ENCODE measurements at places on chromosomes 13 and 19.

- DNase-seq, result no peak
These were observed 320.6 kb downstream of the GPC5 start for GRCh38 chr13:91719033-91719432.

DNA sequence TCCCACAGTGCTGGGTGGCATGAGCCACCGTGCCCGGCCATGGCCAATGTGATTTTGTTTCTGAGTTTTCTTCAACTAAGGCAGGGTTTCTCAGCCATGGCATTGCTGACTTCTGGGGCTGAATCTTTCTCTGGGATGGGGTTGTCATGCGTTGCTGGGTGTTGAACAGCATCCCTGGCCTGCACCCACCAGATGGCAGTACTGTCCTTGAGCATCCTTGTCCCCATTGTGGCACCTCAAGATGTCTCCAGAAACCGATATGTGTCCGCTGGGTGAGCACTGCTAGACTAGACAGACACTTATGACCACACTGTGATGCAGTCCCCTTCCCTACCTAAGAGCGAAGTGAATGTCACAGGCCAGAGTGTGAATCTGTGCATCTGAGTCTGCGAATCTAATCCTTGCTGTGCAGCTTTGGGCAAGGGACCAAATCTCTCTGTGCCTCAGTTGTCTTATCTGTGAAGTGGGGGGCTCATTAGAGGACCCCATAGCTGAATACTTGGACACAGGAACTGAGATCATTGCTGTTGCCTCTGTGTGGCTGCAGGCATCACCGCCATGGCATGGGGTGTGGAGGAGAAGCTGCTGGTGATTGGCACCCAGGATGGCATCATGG lies 50.3 kb upstream of the SIN3B start:
- peak; percentile 34 for DNase-seq

DNA sequence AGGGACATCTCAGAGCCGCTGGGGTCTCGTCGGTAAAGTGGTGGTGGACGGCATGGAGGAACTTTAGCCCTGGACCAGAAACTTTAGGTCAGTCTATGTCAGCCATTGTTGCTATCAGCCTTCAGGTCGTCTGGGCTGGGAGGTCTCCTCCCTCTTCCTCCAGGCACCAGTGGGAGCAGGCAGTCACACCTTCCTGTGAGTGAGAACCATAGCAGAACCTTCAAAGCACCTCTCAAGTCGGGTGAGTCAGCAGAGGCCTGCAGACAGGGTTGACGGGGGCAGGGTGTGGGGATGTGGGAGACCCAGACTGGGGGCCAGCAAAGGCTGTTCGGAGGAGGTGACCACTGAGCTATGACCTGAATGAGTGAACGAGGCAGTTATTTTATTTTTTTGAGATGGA lies 15.4 kb upstream of the SBNO2 start:
- DNase-seq, result no peak

DNA sequence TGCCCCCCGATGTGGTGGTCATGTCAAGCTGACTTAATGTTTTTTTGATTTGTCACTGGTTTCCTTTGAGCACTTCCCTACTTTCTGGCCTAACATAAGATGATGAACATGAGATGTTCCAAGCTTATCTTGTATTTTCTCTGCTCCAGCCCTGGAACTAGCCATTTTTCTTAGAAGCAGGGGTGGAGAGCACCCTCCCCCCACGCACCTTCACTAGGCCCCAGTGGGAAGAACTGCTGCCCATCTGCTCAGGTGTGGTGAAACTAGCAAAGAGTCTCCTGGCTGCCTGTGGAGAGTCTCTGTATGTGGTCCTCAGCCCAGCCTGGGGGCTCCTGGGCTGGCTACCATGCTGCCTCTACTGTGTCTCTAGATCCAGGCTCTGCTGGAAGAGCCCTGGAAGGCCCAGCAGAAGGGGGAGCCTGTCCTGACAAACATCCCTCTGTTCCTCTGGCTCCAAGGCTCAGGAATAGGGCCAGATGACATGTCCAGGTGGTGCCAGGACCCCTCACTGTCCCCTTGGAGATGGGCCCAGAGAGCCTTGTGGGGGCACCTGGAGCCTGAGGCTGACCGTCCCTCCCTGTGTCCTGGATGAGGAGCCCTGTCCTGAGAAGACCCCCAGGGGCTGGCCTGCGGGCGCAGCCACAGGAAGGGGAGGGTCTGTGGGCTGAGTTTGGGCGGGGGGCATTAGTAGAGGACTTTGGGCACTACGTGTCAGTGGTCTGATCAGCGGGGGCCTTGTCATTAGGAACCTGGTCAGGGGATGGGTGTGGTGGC lies 4.8 kb upstream of the ZNF14 start:
- DNase-seq, result no peak

GRCh38 chr19:41401483-41401882 lies 3.9 kb downstream of the BCKDHA start:
- DNase-seq, result no peak

DNA sequence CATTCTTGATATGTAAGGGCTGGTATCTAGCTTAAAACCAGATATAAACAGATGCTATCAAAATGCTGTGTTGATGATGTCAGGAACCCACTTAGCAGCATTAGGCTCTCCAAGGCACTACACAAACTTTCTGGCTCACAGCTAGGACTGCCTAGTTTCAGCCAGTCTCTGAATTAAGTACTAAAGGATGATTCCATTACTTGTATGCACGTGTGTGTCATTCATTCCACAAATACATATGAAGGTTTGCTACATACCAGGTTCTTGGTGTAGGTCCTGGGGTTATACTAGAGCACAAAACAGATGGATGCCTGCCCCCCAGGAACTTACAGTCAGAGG lies 151.5 kb downstream of the RGCC start:
- DNase-seq, result no peak

GRCh38 chr19:38073841-38074685 lies 150.0 kb downstream of the DPF1 start:
- no peak for DNase-seq

DNA sequence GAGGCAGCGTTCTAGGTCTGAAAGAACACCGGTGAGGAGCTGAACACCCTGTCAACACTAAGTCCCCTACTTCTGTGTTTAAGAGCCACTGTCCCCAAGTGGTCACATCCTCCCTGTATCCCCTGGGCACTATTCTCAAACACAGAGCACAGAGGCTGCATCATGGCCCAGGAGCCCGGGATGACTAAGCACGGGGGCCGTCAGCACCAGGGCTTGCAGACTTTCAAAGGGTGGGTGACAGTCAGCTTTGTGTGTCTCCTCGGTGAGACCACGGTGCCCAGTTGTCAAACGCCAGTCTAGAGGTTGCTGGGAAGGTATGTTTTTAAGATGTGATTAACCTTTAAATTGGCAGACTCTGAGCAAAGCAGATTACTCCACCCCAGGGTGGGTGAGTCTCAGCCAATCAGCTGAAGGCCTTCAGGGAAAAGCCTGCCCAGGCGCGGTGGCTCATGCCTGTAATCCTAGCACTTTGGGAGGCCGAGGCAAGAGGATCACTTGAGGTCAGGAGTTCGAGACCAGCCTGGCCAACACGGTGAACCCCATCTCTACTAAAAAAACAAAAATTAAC lies 8.0 kb downstream of the MAP2K2 start:
- no peak for DNase-seq

- DNase-seq, result no peak
These were observed 7.5 kb downstream of the RINL start for GRCh38 chr19:38870612-38871011.

DNA sequence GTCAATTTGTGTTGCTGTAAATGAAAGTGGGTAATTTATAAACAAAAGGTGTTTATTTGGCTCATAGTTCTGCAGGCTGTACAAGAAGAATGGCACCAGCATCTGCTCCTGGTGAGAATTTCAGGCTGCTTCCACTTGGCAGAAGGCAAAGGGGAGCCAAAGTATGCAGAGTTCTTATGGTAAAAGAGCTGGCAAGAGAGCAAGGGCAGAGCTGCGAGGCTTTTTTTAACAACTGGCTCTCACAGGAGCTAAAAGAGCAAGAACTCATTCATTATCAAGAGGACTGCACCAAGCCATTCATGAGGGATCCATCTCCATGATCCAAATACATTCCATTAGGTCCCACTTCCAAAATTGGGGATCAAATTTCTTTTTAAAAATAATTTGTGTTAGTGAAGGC lies 1712.7 kb downstream of the SLITRK5 start:
- no peak for DNase-seq

- DNase-seq, result peak; percentile 45
These were observed 26.5 kb downstream of the MPND start for GRCh38 chr19:4369888-4370260.

GRCh38 chr13:93959796-93960533 lies 519.5 kb downstream of the DCT start:
- DNase-seq, result no peak

DNA sequence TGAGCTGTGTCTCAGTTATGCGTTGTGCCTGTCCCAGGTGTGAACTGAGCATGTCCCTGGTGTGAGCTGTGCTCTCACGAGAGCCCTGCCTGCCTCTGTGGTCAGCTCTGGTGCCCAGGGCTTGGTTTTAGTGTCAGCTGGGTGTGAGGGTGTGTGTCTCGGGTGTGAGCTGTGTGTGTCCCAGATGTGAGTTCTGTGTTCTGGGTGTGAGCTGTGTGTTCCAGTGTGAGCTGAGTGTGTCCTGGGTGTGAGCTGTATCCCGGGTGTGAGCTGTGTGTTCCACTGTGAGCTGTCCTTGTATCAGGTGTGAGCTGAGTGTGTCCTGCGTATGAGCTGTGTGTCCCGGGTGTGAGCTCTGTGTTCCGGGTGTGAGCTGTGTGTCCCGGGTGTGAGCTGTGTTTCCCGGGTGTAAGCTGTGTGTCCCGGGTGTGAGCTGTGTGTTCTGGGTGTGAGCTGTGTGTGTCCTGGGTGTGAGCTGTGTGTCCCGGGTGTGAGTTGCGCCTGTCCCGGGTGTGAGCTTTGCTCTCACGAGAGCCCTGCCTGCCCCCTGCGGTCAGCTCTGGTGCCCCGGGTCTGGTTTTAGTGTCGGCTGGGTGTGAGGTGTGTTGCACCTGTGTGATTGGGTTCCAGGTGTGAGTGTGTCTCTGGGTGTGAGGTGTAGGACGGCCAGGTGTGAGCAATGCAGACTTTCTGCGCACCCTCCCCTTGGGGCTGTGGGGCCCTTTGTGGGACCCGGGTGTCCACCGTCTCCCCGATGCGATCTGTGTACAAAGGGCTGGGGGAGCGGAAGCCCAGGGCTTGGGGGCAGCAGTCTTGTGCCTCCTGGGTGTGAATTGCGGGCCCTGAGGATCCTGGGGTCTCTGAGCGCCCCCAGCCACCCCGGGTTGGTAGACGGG lies 7.1 kb upstream of the PEAK3 start:
- DNase-seq, result no peak

DNA sequence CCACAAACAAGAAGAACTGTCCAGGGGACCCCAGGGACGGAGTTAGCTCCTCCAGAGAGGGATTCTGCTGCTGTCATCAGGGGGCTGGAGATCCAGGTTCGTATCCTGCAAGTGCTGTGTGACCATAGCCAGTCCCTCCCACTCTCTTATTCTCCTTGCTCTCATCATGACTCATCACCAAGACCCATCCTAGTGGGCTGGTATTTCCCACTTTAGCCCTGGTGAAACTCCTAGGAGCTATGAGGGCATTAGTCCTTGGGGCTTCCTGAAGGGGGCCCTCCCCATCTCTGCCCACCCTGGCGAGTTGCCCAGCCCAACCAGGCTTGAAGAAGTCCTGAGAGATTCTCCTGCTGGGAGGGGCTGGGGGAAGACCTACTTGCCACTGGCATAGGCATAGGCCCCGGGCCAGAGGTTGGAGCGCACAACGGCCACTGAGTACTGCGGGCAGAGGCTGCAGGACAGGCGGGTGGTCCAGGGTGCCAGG lies 7.5 kb upstream of the DMWD start:
- no peak for DNase-seq

DNA sequence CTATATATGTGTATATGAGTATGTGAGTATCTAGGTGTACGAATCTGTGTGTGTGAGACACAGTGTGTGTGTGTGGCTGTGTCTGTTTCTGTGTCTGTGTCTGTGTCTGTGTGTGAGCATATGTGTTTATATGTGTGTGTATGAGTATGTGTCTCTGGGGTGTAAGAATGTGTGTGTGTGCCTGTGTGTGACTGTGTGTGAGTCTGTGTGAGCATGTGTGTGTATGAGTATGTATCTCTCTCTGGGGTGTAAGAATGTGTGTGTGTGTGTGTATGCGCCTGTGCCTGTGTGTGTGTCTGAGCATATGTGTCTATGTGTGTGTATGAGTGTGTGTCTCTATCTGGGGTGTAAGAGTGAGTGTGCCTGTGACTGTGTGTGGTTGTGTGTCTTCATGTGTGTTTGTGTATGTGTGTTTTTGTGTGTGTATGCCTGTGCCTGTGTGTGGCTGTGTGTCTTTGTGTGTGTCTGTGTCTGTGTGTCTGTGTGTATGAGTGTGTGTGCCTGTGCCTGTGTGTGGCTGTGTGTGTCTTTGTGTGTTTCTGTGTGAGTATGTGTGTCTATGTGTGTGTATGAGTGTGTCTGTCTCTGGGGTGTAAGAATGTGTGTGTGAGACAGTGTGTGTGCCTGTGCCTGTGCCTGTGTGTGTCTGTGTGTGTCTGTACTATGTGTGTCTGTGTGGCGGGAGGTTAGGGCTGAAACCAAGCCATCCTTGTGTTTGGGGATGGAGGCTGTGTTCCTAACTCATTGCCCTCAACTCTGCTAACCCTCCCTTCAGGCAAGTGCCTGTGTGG lies 11.2 kb downstream of the AXL start:
- DNase-seq, result no peak

GRCh38 chr19:48330012-48330681 lies 4.8 kb downstream of the EMP3 start:
- peak; percentile 87 for DNase-seq

GRCh38 chr19:29268103-29268502 lies 55.2 kb upstream of the UQCRFS1 start:
- no peak for DNase-seq

- no peak for DNase-seq
These were observed 16.9 kb downstream of the IFT88 start for GRCh38 chr13:20583803-20584293.

DNA sequence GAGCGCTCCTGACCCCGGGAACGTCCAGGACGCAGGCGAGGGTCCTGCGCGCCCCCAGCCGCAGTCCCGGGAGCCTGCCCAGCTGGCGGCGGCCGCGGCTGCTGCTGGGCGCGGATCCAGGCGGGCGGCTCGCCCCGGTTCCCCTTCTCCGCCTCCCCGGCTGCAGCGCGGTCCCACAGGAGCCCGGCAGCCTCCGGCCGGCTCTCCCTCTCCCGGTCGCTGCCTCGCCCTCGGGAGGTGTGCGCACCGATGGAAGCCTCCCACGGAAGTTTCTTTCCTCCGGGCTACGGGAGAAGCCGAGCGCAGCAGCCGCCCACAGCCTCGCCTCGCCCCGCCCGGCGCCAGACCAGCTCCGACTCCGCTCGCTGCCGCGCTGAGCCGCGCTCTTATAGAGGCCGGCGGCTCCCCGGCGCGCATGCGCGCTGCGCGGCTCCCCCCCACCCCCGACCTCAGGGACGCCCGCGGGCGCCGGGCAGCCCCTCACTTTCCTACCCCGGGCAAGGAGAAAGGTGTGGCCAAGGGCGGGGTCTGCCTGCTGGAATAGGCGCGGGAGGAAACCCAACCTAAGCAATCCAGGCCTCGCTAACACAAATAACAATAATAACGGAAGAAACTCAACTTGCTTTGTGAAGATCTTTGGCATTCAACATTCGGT lies at the start of gene SHISA2:
Gene SHISA2, minus strand, starts transcription at position 360 of the 655 bp plus-strand sequence. CDS start 1,041 bp downstream, outside the sequence.
- no peak for DNase-seq

DNA sequence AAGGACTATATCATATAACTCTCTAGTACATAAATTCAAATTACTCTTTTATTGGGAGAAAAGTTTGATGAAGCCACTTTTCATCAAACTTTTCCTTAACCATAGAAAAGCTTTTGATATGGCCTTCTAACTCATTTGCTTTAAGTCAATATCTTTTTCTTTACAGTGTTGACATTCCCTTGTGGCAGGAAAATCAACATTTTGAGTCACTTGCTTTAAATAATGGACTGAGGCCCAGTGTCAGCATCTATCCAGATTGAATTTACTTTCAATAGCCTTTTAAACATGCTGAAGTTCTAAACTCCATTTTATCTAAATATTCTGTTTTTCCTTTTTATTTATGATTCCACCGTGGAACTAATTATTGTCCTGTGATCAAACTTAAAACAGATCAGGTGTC lies 62.7 kb downstream of the PCDH9 start:
- DNase-seq, result no peak
